ENCODE measurements at places on chromosomes 4 and X.
A peak's percentile ranks its signal among the peaks of the same experiment; 100 is the strongest.

- peak; percentile 67 for DNase-seq
Observed at GRCh38 chr4:158778156-158778711, 9.4 kb downstream of the FNIP2 start.

DNA sequence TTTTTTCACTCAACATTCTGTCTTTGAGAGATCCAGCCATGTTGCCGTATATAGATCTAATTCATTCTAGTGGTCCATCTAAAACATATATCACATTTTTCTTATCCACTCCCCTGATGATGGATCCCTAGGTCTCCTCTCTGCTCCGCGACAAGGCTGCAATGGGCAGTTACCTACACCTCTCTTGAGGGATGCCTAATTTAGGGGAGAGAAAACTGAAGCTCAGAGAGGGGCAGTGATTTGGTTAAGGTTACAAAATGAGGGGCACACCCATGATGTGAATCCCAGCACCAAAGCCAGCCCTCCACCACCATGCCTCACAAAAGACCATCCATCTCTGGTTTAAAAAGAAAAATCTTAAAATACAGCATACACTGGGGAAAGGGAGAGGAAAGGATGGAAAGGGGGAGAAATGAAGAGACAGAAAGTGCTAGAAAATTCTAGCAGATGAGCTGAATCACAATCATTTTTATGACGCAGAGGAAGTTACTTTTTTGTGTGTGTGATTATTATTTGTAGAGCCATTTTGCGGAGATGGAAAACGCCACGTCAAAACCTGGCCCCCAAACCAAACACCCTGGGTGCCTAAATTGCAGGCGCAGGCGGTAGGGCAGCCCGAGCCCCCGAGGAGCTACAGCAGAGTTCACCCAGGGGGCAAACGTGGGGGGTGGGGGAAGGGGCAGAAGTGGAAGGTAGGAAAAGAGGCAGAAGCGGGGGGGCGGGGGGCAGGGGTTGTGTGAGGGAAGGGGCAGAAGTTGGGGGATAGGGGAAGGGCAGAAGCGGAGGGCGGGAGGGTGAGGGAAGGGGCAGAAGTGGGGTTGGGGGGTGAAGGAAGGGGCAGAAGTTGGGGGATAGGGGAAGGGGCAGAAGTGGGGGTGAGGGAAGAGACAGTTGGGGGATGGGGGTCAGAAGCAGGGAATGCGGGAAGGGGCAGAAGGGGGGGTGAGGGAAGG is 1.3 kb upstream of the TSPYL2 start:
- DNase-seq: no peak

- DNase-seq: peak; percentile 74
Observed at GRCh38 chr4:38752372-38752940, 30.3 kb downstream of the TLR10 start.

GRCh38 chrX:22135994-22136684 is 104.0 kb downstream of the PHEX start:
- peak; percentile 70 for DNase-seq

DNA sequence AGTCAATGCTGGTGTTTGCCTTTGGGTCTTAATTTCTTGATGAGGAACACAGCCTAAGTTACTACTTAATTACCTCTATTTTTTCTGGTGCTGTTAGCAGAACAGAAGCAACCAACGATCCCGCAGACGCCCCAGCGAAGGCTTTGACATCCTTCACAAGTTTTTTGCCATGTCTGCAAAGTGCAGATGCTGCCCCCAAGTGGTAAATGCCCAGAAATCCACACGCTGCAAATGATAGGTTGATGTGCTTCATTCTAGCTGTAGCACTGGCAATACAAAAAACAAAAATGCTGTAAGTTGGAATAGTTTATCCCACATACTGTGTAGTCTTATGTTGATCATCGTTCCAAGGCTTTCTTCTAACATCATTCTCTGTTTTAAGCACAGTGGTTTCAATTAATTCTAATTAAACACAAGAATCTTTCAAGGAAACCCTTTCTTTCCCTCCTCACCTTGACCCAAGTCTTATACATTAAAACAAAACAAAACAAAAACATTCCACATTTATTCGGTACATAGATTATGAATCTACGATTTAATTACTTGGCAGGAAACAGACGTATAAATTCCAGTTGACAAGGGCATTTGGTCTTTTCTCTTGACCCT is 1.2 kb downstream of the PNPLA4 start:
- peak; percentile 86 for DNase-seq

DNA sequence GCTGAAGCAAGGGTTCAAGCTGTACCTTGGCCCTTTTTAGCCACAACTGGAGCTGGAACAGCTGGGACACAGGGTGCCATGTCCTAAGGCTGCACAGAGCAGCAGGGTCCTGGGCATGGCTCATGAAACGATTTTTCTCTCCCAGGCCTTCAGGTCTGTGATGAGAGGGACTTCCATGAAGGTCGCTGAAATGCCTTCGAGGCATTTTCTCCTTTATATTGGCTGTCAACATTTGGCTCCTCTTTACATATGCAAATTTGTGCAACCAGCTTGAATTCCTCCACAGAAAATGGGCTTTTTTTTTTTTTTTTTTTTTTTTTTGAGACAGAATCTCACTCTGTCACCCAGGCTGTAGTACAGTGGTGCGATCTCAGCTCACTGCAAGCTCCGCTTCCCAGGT is 430.8 kb downstream of the PCDH11X start:
- no peak for DNase-seq
